ENCODE measurements at places on chromosomes 13 and 19. TPM values are rescaled to one million over a fixed set of nuclear protein-coding genes. Genes with fewer than 3 reads are reported as not detected.

DNA sequence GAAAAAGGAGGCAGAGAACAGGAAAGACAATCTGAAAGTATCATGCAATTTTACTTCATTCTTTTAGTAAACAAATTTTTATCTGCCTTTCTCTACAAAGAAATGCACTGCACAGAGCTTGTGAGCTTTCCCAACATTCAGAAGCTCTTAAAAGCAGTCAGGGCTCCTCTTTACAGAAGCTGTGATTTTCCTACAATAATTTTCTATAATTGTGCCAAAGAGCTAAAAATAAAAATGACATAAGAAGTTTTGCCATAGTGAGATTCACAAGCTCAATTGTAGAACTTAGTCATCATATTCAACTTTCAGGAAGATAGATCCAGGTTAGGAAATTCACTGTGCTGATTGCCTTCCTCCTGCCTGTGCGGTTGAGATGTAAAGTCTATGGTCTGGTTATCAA, 341.4 kb downstream of the PCDH9 start:
- H3K36me3 ChIP-seq = no peaks in the 10 kb centered on the region
- H3K27ac ChIP-seq = no peak overlapping the region
- H3K4me1 ChIP-seq = no peaks in the 10 kb centered on the region
- no peaks in the 10 kb centered on the region for H3K27me3 ChIP-seq

- DNase-seq = no peak
- H3K27ac ChIP-seq = peak overlapping the region; percentile 73
- no peak overlapping the region for H3K4me3 ChIP-seq
Measured at GRCh38 chr13:40192452-40192851, 474.0 kb downstream of the FOXO1 start.

The CGB1 gene
- not detected for polyA plus RNA-seq

DNA sequence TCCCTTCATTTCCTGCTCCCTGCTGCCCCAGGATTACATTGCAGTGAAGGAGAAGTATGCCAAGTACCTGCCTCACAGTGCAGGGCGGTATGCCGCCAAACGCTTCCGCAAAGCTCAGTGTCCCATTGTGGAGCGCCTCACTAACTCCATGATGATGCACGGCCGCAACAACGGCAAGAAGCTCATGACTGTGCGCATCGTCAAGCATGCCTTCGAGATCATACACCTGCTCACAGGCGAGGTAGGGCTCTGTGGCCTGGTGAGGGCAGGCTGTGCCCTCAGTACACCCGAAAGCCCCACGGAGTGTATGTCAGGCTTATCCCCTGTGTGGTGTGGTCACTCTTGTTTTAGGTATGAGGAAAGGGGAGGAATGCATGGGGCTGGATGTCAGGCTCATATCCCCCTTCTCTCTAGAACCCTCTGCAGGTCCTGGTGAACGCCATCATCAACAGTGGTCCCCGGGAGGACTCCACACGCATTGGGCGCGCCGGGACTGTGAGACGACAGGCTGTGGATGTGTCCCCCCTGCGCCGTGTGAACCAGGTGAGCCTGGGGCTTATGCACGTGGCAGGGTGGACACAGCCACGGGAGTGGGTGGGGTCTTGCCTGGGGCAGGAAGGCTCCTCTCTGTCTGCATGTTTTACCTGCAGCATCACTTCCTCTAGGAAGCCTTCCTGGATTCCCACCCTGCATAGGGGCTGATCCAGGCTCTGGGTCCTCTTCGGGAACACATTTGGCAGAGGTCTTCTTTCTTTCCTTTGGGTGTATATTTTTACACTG, 2.3 kb upstream of the RNF225 start:
- H3K4me3 ChIP-seq = no peak overlapping the region
- H3K27ac ChIP-seq = no peak overlapping the region
- no peak for DNase-seq
- H3K36me3 ChIP-seq = no peaks in the 10 kb centered on the region
- no peaks in the 10 kb centered on the region for H3K4me1 ChIP-seq
- peaks cover 9% of the 10 kb centered on the region for H3K27me3 ChIP-seq

DNA sequence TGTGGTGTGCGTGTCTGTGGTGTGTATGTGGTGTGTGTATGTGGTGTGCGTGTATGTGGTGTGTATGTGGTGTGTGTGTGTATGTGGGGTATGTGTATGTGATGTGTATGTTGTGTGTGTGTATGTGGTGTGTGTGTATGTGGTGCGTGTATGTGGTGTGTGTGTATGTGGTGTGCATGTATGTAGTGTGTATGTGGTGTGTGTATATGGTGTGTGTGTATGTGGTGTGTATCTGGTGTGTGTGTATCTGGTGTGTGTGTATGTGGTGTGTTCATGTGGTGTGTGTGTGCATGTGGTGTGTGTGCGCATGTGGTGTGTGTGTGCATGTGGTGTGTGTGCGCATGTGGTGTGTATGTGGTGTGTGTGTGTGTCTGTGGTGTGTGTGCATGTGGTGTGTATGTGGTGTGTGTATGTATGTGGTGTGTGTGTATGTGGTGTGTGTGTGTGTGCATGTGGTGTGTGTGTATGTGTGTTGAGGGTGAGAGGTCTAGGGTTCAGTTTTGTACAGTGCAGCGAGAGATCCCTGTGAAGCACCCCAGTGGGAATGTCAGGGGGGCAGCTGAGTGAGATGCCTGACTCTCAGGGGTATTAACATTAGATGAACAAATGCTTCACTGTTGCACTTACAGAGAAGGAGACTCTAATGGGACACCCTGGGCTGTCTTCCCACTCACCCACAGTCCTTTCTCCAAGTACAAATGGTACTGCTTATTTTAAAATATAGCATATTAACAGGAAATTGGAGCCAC, 61.3 kb upstream of the MEDAG start:
- no peak overlapping the region for H3K4me3 ChIP-seq
- no peaks in the 10 kb centered on the region for H3K36me3 ChIP-seq
- no peaks in the 10 kb centered on the region for H3K27me3 ChIP-seq
- H3K4me1 ChIP-seq = no peaks in the 10 kb centered on the region
- no peak for DNase-seq
